Jurkat, Clone E6-1 (cell line): ENCODE measurements at places on chromosomes 12 and 14.

GRCh38 chr14:79598339-79598738 is 613.0 kb downstream of the DIO2 start:
- DNase-seq, result no peak

DNA sequence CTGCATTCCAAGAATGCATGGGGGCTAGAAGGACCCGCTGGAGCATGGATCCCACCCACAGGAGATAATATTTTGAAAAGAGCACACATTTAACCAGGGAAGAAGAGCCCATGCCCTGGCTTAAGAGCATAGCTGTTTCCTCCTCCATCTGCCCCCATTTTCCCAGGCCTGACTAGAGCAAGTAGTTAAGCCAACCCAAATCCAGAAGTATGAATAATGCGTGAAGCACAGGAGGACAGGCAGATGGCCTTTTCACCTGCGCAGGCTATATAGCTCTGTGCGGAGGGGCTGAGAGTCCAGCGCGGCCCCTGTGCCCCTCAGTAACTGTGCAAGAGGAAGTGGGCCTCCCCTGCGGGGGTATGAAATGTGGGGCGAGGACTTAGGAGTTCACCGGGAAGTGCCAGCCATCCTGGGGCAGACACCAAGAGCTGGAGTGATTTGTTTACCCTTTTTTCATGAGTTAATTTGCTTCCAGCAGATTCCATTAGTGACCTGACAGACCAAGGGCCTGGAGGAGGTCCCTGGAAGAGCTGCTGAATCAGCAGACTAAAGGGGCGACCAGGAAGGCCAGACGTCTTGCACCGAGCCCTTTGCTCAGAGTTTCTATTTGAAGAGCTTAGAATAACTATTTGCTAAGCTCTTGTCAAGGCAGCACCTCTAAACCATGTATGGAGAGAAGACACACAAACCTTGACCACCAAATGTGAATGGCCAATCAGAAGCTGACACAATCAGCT is 37.2 kb downstream of the DPF3 start:
- DNase-seq, result no peak

DNA sequence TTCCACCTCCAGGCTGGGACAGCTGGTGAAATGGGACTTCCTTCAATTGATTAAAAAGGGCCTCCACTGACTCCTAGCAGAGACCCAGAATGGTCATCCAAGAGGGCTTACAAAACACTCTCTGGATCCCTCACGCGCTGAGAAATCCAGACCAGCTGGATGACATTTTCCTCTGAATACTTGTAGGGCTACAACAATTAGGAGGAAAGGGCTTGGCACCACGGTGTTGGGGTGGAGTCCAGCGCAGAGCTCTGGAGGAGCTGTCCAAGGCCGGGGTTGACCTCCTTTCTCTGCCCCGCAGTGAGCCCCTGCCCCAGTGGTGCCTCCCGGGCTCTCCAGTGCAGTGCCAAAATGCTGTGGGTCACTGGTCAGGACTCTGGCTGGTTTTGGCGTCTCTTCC is 189.0 kb upstream of the CCND2 start:
- DNase-seq, result no peak

DNA sequence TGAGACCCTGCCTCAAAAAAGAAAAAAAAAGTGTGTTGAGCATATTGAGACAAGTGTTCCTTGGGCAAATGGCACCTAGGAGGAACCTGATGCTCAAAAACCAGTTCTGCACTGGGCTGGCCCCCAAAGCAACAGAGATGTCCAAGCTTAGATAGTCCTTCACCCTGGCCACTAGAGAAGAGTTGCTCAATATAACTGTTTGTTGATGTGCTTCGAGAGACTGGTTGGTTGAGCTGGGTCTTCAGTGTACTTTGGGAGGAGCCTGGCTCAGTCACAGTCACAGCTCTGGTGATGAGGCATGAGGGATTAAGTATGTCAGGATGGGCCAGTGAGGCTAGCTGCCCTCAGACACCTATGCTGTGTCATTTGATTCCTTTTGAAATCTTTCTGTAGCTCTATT is 38.0 kb downstream of the SLC2A14 start:
- no peak for DNase-seq

DNA sequence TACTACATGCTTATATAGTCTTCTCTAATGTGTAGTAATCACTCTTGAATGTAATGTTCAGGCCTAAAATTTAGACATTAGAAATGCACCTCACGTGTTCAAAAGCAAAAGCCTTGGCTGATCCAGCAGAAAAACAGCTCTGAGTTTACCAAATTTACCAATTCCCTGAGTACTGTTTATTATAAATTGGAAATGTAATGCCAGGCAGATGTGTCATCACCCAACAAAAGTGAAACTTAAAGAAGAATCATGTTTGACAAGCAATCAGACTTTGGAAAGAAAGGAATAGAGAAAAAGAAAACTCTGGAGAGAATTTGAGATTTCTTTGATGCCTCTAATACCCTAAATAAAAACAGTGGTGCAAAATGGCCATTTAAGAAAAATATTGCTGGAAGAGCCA is 26.5 kb upstream of the STRAP start:
- DNase-seq, result no peak

DNA sequence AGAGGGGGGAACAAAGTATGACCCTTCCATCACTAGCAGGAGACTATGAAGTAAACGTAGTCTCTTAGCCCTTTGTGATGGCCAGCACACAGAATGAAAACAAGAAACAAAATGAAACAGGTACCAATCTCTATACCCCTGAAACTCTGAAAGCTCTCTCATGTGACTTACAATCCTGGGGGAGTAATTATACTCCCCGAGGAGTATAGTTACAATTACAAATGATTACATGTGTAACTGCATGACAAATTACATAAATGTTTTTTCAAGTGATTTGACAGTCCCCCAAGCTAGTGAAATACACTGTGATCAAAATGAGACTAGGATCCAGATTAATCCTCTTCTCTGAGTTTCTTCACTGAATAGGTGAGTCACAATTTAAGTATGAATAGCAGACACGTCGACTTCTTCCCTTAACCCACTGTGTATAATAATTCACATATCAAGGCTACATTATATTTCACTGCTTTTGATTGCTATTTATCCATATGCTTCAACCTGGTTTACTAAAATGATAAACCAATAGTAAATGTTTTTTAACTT is 74.0 kb downstream of the SPTSSA start:
- no peak for DNase-seq

DNA sequence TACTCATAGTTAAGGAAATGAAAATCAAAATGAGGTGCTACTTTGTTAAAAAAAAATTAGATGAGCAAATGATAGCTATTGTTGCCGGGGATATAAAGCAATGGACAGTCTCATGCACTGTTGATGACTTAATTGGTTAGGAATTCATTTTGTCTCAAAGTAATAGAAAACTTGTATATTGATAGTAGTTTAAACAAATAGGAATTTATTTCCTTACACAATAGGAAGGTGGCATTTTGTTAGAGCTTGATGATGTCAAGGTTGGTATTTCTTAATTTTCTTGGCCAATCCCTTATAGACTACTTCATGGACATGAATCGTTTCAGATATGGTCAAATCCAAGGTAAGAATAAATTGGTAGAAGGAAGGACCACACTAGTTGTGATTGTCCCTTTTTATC is 7.8 kb downstream of the PRPF39 start:
- DNase-seq, result no peak

GRCh38 chr12:21341769-21342168 is 7.1 kb upstream of the SLCO1A2 start:
- DNase-seq, result no peak

DNA sequence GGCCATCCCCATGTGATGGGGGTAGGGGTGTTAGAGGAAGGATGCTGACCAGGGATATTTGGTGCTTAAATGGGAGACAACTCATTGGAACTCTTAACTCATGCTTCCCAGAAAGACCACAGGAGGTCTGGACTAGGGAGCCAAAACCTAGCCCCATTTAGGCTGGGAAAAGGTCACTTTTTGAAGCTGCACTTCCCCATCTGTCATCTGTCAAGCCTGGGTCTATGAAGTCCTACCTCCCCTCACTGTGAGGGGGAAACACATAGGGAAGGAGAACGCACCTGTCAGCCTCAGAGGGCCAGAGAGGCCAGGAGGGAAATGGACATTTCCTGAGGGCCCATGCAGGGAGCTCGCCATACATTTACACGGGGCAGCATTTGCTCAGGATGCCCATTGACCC is 321.0 kb downstream of the BCL11B start:
- no peak for DNase-seq

GRCh38 chr14:104105071-104105821 is 19.7 kb downstream of the ASPG start:
- no peak for DNase-seq

GRCh38 chr12:12724421-12725085 is 7.4 kb downstream of the CDKN1B start:
- no peak for DNase-seq

GRCh38 chr14:77158175-77158881 is 16.7 kb upstream of the ZDHHC22 start:
- DNase-seq, result no peak

- no peak for DNase-seq
Observed at GRCh38 chr12:116693286-116694227, 44.3 kb downstream of the SPRING1 start.

DNA sequence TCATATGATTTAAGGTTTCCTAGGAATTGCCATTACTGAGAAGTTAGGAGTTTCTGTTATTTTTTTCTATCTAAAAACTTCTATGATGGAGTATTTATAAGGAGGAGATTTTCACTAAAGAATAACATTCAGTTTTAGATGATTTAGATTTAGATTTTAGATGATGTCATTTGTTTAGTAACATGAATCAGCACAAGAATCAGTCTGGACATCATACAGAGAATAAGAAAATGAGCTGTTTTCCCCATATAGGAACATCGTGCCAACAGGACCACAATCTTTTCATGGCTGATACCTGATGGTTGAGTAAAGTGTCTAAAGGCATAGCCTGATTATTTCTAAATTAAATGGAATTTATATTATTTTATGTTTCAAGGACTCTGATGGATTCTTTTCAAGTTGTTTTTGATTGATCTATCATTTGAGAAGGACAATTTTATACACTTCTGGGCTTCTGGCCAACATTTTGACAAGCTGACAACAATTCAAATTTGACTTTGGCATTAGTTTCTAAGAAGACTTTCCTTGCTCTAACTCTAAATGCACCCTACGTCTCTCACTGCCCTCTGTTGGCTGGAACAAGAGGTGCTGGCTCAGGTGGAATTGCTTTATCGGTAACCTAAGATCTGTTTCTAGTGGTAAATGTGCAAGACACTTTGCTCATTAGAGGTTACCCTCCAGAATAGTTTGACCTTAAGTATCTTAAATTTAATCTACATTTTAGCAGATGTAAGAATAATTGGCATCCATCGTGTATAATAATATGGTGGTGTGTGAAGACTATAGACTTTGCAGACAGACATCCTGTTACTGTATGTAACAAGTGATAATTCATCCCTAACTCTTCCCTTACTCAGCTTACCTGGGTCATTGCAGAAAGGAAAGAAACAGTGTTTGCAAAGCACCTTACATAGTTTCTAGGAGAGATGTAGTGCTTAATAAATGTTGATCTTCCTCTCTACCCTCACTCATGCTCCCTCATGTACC is 42.8 kb upstream of the CPSF6 start:
- no peak for DNase-seq

GRCh38 chr12:83121897-83122622 is 435.4 kb downstream of the TMTC2 start:
- no peak for DNase-seq

DNA sequence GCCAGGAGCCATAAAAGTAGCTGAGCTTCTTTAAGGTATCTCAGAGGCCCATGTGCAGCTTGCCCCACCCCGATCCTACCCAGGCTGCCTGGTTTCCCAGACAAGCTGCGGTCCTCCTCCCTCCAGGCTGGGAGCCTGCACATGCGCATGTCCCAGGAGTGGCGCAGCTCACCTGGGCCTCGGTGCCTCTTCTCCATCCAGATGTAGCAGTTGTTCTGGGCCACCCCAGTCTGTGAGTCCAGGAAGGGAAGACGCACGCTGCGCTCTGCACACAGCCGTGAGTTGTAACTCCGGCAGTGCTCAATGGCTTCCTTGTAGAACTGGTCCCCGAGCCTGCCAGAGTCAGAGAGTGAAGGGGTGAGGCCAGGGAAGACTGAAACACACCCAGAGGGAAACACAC is 122.3 kb downstream of the DPF3 start:
- DNase-seq, result no peak

GRCh38 chr12:15741082-15741481 is 48.1 kb downstream of the EPS8 start:
- DNase-seq, result no peak

GRCh38 chr14:77903221-77903620 is 103.3 kb downstream of the ADCK1 start:
- DNase-seq, result no peak

GRCh38 chr12:45477526-45477925 is 252.0 kb upstream of the ARID2 start:
- no peak for DNase-seq

GRCh38 chr12:126591533-126591932 is 1526.3 kb downstream of the AACS start:
- no peak for DNase-seq

DNA sequence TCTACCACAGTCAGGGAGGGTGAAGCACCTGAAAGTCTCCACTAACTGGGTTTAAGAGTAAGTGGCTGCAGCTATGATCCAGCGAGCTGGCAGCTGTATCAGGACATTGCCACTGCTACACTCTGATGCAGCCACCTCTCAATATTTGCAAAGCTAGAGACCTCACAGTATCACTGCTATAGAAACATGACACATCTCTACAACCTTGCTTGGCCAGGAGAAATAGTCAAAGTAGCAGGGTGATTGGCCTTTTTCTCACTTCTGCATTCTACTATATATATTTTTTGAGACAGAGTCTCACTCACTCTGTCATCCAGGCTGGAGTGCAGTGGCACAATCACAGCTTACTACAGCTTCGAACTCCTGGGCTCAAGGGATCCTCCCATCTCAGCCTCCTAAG is 9.3 kb upstream of the FMNL3 start:
- no peak for DNase-seq

DNA sequence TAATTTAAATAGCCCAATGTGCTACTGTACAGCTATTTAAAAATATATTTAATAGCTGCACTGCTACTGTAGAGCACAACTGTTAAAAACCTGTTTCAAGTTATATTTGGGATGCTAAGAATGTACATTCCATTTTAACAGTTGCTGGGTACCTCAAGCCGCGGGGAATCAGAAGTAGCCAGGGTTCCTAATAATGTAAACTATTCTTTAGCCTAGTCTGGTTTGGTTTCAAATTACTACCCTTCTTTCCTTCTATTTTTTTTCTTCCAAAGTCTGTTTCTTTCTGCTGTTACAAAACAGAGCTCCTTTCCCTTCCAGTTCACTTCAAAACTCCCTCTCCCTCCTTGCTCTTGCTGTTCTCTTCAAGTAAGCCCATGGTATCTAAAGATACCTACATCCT is 21.3 kb downstream of the SCAF11 start:
- no peak for DNase-seq

GRCh38 chr12:1350055-1350933 is 244.1 kb downstream of the FBXL14 start:
- no peak for DNase-seq

- no peak for DNase-seq
Observed at GRCh38 chr14:74704656-74705055, 8.2 kb downstream of the AREL1 start.
